Effector memory CD4-positive, alpha-beta T cell (primary cell): ENCODE measurements at places on chromosomes 1 and 21.

DNA sequence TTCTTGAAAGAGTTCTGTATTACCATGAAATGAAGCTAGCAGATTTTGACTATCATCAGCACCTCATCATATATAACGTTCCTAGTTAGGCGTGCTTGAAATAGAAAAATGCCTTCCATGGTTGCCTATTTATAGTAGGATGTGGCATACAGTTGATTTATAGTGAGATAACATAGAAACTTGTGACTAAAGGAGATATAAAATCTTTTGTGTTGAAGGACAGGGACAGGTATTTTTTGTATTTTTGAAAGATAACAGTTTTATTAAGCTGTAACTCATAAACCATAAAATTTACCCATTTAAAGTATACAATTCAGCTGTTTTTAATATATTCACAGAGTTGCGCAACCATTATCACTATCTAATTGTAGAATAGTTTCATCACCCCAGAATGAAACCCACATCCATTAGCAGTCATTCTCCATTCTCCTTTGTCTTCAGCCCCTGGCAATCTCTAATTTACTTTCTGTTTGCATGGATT is 19.3 kb downstream of the SPEN start:
- no peak for DNase-seq

- DNase-seq: no peak
Measured at GRCh38 chr1:209839875-209840546, 12.2 kb downstream of the UTP25 start.

DNA sequence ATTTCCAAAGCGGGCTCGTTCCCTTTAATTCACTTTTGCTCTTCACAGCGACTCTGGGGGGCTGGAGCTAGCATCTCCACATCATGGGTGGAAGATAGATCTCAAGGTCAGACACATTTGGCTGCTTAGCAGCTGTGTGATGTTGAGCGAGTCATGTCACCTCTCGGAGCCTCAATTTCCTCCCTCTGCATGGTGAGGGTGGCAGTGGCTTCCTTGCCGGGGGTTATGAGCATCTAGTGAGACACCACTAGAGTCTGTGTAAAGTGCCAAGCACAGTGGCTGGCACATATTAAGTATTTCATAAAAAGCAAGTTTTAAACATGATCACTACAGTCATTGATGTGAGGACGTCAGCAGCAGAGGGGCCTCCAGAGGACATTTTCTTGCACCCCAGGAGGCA is 16.9 kb upstream of the ECE1 start:
- no peak for DNase-seq

- no peak for DNase-seq
Measured at GRCh38 chr21:39021478-39021832, 161.8 kb downstream of the PSMG1 start.

DNA sequence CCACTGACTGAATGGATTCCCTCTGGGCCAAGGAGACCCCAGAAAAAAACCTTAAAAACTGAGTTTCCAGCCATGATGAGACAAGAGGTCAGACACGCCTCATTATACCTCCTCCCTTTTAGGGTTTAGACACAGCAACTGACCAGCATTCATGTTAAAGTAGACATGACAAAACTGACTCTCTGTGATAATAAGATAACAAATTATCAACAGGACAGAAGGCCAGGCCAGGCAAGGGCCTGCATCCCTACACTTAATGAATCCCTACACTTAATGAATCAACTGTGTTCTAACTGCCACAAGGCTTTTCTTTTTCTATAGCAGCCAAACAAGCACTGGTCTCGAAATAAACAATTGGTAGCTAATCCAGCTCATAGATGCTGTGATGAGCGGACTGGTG is 33.3 kb upstream of the FAM89A start:
- no peak for DNase-seq

DNA sequence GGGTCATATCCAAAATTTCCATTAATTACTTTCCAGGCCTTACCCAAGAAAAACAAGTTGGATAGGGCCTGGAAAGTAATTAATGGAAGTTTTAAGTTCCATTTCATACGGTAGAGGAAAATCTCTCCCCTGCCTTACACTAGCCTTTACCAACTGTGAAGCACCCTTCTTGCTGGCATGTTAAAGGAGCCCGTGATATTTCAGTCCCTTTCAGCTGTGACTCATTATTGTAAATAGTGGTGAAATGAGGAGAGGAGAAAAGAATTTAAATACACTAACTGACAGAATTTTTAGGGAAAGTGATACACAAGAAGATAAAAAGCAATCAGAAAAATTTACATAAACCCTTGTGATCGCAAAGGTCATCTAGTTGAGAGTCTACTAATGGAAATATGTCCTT is 20.3 kb upstream of the KAZN start:
- no peak for DNase-seq

DNA sequence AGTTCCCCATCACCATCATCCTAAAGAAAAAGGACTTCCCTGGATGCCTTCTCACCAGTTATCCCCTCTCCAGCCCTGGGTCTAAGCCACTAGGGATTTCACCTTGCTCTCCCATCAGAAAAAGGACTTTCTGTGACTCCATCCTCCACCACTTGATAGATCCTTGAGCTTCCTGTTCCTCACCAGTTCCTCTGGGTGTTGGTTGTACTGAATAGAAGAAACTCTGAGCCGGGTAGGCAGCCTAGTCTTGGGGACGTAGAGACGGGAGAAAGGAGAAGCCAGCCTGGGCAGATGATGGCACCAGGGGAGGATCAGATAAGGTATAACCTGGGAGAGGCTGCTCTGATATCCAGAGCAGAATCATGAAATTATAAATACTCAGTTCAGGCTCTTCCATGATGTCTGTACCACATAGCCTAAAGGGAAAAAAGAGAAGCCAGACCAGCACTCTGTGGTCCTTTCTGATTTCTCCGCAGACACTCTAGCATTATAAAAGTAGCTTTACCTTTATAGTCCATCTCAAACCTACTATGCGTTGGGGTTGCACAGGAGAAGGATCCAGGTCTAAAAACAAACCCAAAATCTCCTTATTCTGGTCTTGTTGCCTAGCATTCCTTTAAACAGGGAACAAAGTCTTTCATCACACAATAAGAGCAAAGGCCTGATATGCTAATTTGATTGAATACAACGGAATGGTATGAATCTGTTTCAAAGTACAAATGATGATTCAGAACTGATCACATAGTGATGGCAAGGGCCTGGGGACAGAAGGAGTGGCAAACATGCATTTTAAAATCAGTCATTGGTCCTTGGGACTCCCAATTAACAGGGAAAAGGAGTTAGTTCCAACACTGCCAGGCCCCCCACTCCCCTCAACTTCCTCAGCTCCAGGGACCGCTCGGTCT is 1.2 kb upstream of the CD34 start:
- no peak for DNase-seq

DNA sequence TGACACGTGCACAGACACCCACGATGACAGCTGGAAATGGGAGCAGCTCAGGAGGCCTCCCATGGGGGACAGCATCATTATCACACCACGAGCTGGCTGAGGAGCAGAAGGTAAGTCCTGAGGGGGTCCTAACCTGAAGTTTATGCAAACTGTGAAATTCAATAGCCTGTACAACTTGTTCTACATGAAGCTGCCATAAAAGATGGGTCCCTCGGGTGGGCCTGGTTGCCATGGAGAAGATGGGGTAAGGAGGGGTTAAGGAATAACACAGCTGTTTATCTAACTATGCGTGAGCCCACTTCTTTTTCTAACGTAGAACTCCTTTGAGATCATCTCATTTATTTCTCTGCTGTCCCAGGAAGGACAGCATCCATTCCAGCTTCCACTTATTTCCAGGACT is 163.4 kb upstream of the CD34 start:
- no peak for DNase-seq

DNA sequence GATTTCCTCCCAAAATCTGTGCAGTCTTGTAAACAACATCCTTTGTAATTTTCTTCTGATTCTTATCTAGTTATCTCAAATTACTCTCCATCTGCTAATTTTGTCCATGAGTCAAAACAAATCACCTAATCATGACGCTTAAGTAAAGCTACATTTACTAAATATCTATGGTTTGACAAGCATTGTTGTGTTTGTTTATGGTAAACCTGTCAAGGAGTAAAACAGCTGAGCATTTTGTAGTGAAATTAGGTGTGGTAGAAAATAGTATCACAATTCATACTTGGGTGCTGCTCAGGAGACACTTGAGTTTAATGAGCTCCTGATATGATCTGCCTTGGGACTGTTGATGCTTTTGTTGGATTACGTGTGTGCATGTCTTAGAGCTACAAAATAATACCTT is 11.6 kb downstream of the TIPRL start:
- no peak for DNase-seq
